ENCODE measurements at places on chromosomes 5 and 9.

- no peak for DNase-seq
Measured at GRCh38 chr9:111969061-111969460, 72.4 kb downstream of the UGCG start.

DNA sequence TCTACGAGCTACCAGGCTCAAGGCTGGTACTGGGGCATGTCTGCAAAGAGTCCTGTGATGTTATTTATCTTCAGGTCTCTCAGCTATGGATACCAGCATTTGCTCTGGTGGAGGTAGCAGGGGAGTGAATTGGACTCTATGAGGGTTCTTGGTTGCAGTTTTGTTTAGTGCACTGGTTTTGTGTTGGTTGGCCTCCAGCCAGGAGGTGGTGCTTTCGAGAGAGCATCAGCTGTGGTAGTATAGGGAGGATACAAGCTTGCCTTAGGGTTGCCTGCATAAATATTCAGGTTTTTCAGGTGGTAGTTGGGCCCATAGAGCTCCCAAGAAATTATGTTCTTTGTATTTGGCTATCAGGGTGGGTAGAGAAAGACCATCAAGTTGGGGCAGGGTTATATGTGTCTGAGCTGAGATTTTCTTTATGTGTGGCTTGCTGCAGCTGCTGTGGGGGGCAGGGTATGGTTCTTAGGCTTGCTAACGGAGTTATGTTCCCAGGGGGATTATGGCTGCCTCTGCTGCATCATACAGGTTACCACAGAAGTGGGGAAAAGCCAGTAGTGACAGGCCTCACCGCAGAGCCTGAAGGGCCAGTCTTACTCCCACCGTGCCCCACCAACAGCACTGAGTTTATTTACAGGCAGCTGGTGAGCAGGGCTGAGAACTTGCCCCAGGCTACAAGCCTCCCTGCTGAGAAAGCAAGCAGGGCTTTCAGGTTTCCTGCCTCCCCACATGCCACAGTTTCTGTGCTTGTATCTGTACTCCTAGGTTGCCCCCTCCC lies 9.7 kb upstream of the RIOK2 start:
- no peak for DNase-seq

DNA sequence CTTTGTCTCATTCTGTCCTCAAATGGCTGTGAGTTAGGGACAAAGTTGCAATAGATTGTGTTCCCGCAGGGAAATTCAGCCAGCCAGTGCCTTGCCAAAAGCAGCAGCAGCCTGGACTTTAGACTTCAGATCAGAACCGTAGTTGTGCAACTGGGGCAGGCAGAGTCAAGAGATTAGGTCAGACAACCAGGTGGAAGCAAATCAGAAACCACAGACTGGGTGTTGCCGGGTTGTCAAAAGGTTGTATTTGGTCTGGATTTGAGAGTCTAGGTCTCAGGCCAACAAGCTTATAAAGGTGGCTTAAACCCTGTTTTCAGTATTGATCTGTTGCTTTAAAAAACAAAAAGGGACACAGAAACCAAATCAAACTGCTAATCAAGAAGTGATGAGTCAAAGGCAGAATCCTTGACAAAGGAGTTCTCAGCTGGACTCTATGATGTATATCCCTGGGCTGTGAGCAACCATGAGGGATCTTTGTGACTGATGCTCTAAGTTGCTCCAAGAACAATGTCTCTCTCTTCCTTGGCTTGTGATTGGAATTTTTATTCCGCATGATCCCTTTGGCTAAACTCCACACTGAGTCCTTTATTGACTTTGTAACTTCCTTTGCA lies 20.9 kb downstream of the RFK start:
- DNase-seq, result no peak

GRCh38 chr9:132147839-132148238 lies 14.0 kb upstream of the NTNG2 start:
- DNase-seq, result no peak

GRCh38 chr5:22238047-22238446 lies 615.1 kb downstream of the CDH12 start:
- no peak for DNase-seq

GRCh38 chr9:125492719-125493118 lies 214.3 kb downstream of the MAPKAP1 start:
- no peak for DNase-seq

- no peak for DNase-seq
Measured at GRCh38 chr9:34580358-34580757, 9.2 kb downstream of the CNTFR start.

GRCh38 chr9:24045150-24045549 lies 219.1 kb upstream of the ELAVL2 start:
- no peak for DNase-seq

DNA sequence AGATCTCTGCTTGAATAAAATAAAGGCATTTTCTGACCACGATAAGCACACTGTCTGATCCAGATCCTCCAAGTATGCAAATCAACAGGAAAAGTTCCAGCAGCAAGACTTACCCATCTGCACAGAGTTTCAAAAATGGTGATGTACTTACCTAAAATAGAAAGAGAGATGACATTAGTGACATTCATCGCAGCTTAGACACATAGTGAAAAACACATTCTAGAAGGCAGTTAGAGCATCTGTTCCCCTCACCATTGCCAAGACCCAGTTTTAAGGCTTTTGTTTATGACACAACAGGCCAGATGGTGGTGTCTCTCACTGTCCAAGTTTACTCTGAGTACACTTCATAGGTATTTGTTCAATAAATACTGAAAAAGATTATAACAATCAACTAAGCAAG lies 207.7 kb downstream of the PDE4D start:
- no peak for DNase-seq

GRCh38 chr9:22073349-22073748 lies 64.2 kb upstream of the CDKN2B start:
- no peak for DNase-seq

- DNase-seq, result no peak
Measured at GRCh38 chr9:128250839-128251731, 24.7 kb downstream of the GOLGA2 start.

DNA sequence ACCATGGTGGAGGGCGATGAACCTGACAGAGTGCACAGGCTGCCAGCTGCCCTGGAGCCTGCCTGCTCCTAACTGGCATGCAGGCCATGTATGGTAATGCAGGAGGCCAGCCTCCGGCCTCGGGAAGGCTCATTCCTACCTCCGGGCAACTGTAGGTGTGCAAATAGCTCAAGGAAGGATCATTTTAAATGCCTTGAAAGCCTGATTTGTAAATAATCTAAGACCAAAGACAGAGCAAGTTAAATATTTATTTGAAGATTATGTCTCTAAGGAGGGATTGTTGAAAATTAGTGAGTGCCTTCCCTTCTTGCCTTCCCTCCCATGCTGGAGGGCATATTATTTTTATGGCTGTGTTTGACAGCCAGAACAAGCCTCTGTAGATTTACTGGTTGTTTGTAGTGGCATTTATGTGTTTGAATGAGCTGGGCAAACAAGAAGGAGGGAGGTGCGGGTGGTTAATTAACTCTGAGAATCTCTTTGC lies 285.7 kb upstream of the TUT7 start:
- DNase-seq, result no peak

DNA sequence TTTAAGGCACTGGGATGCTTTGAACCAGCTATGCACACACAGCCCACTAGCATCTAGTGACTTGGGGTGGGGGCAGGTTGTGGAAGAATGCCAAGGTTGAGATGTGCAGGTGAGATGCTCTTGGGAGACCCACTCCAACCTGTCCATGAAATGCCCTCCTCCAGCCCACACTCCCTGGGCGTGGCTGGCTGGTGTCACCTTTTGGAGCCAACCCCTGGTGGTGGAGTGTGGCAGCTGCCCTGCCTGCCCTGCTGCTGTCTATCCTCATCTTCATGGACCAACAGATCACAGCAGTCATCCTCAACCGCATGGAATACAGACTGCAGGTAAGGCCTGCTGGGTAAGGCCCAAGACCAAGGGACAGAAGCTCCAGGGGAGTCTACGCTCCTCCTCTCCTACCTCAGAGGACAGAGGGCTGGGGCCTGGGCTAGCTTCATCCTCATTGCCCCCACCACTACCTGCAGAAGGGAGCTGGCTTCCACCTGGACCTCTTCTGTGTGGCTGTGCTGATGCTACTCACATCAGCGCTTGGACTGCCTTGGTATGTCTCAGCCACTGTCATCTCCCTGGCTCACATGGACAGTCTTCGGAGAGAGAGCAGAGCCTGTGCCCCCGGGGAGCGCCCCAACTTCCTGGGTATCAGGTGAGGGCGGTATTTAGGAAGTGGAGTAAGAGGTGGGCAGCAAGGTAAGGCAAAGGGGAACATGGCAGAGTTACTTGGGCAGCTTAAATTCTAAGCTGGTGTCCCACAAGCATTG lies 7.4 kb downstream of the SLC4A9 start:
- DNase-seq, result no peak

Measured in SHP77 treated with DMSO at 0.1 percent for 48 hours (cell line).